ENCODE measurements at places on chromosomes 2 and 18.

GRCh38 chr2:186135686-186136085 lies 350.4 kb upstream of the ZC3H15 start:
- no peak for DNase-seq

DNA sequence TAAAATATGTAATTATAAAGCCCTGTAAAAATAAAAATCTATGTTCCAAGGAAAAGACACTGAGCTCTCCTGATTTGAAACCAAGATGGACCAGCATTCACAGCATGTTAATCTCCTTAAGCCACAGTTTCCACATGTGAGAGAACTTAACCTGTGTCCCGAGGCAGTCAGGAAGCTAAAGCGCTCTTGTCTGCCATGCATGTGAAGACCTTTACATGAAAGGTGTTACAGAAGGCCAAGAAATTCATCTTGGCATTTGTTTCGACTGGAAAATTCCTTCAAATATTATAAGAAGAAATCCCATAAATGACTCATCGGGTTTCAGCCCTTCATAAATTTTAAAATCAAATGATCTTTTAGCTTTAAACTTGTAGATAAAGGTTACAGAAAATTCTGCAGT lies 328.6 kb downstream of the CDH2 start:
- no peak for DNase-seq

GRCh38 chr2:134435936-134436335 lies 182.1 kb downstream of the MGAT5 start:
- no peak for DNase-seq

- no peak for DNase-seq
These were observed 7.8 kb downstream of the SULT1C4 start for GRCh38 chr2:108385411-108386071.

DNA sequence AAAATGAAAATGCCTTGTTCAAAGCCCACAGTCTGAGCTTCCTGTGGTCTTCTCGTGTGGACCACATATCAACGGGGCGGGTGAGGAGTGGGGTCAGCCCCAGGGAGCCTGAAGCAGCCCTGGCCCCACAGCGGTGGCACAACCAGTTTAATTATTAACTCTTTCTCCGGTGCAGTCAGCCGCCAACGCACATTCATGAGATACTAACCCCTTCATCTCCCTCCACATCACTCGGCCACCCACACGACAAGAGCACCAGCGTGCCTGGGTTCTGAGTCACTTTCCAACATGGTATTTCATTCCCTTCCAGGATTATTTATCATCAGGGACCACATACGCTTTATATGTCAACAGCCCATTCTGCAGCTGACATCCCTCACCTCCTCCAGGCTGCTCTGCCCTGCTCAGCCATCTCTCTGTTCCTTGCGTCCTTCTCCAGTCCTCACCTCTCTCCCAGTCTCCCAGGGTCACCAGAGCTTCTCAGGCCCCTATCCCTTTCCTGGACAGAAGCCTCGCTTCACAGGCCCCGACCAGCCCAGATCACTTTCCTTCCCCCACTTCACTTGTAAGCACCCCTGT lies 48.0 kb upstream of the ID2 start:
- no peak for DNase-seq

DNA sequence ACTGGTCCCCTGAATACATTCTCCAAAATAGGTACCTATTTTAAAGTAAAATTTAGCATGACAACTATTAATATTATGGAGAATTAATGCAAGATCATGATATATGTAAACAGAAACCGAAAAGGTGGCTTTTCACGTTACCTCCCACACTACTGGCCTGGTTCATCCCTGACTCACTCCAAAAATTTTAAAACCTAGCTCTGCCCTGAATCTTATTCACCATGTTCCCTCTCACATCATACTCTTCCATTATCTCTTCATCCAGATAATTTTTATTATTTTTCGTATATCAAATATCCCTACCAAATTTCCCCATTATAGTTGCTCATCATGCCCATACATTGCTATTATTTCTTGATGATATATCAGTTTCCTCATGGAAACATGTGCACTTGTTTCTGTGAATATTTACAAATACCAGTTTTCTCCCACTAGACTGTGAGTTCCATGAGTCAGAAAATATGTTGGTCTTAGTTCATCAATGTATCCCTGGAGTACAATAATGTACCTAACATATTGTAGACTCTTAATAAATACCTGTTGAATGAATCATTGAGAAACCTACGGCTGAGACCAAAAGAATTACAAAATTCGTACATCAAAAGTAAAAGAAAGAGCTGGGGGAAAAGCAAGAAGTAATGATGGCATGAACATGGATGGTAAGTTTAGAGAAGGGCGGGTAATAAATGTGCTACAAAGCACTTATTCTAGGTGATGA lies 360.1 kb upstream of the CHAC2 start:
- DNase-seq = no peak

GRCh38 chr2:203972066-203972465 lies 35.5 kb downstream of the ICOS start:
- DNase-seq = no peak

- DNase-seq = no peak
These were observed 469.3 kb downstream of the PLCL1 start for GRCh38 chr2:198273660-198274059.

GRCh38 chr2:237042101-237042500 lies 43.6 kb upstream of the COPS8 start:
- DNase-seq = no peak

- no peak for DNase-seq
These were observed 1629.7 kb upstream of the TMEFF2 start for GRCh38 chr2:193824474-193824873.

DNA sequence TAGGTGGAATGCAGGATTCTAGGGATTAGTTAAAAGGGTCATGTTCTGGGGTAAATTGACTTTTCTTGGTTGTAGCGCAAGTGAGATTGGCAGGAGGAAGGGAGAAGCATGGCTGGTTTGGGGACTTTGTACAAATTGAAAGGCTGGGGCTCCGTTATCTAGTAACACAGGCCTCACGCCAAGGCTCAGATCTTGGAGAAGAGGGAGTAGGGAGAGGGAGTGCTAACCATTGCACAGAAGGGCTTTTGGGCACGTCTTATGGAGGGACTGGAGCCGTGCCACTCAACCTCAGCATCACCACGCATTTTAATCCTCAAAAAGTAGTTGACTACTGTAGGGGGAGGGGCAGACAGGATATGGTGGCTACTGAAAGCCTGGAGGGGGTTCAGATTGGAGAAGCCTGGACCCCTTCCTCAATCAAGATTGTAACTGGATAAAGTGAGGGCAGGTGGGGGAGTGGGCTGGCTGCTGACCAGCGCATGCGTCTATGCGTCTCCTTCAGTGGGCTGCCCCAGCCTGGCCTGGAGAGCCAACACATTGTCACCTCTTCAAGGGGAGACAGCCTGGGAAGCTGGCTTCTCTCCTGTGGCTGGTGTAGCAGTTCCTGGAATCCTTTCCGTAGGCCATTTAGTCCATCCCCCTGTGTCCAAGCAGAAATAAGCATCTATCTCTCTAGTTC lies 14.3 kb downstream of the IGFBP5 start:
- DNase-seq = no peak

- no peak for DNase-seq
These were observed 9.2 kb downstream of the SLC66A2 start for GRCh38 chr18:79942211-79942610.

DNA sequence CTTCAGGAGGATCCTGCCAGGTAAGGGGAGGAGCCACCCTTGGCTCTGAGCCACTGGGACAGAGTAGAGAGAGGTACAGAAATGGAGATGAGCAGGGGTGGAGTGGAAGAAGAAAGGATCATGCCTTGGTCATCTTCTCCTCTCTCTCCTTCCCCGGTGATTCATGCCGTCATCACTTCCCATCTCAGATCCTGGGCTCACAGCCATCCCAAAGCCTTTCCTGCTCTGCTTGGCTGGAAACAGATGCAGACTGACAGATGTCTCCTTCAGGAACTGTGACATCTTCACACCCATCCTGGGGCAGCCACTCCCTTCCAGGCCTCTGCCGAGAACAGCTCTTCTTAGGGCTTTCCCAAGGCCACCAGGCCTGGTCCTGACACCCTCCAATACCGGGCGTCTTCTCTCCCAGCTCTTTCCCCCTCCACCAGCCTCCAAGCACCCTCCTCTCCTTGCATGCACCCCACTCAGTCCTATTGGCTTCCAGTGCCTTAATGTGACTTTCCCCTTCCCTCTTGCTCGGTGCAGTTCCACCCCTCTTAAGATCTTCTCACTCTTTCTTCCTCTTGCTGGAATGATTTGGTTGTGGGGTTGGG lies 58.3 kb upstream of the TNP1 start:
- DNase-seq = no peak
